Motor neuron (in vitro differentiated cells): ENCODE measurements at places on chromosomes 11 and 22. TPM values are rescaled to one million over a fixed set of nuclear protein-coding genes. Genes with fewer than 3 reads are reported as not detected.

Gene MRGPRE
- total RNA-seq = 0.31 TPM in 1 of 2 replicates, not detected in the other

- no peak for ATAC-seq
These were observed 86.6 kb downstream of the FBXO7 start for GRCh38 chr22:32561163-32561562.

Gene TMEM218
- 29.7 and 30.4 TPM in 2 replicates for total RNA-seq

GRCh38 chr11:8732324-8732670, 49.7 kb downstream of the RPL27A start:
- ATAC-seq = no peak

Gene RNF169
- 13.3 and 15.4 TPM in 2 replicates for total RNA-seq

- no peak for ATAC-seq
These were observed 89.6 kb downstream of the ZNF280B start for GRCh38 chr22:22418957-22419356.

DNA sequence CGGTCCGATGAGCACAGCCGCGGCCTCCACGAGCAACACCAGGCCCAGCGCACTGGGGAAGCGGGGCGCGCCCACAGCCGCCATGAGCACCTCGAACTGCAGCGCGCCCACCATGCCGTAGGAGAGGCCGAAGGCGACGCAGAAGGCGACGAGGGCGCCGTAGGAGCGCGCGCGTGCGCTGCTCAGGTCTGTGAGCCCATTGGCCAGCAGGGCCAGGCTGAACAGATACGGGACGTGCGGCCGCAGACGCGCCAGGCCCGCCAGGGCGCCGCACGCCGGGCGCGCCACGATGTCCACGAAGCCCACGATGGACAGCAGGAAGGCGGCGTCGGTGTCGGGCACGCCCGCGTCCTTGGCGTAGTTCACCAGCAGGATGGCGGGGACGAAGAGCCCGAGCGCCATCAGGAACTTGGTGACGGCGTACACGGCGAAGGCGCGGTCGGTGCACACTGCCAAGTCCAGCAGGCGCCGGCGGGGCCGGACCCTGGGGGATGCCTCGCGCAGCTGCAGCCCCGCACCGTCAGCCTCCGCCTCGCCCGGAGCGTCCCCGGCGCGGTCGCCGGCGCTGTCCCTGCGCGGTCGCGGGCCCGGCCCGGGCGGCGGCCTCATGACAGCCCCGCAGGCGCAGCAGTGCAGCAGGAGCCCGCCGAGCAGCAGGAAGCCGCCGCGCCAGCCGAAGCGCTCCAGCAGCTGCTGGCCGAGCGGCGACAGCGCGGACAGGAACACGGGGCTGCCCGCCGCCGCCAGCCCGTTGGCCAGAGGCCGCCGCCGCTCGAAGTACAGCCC, 2.9 kb downstream of the SLC16A8 start:
- peak; percentile 72 for ATAC-seq

DNA sequence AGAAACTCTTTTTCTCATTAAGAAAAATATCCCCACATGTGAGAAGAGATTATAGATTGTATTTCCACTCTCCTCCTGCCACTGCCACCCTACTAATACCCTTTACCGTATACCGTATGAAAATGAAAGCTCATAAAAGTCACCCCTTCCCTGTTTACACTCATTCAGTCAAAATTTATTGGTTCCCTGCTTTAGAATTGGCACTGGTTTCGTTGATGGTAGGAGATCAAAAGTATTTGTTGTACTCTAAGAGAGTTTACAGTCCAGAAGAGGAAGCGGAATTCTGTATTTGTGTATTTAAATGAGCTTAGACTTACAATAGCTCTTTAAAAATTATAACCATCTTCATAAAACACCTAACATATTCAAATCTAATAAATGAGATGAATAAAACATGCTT, 68.2 kb downstream of the BBOX1 start:
- ATAC-seq = no peak

Gene ZNHIT2
- 14.5 and 14.7 TPM in 2 replicates for total RNA-seq
